ENCODE measurements at places on chromosomes 2 and 18.

DNA sequence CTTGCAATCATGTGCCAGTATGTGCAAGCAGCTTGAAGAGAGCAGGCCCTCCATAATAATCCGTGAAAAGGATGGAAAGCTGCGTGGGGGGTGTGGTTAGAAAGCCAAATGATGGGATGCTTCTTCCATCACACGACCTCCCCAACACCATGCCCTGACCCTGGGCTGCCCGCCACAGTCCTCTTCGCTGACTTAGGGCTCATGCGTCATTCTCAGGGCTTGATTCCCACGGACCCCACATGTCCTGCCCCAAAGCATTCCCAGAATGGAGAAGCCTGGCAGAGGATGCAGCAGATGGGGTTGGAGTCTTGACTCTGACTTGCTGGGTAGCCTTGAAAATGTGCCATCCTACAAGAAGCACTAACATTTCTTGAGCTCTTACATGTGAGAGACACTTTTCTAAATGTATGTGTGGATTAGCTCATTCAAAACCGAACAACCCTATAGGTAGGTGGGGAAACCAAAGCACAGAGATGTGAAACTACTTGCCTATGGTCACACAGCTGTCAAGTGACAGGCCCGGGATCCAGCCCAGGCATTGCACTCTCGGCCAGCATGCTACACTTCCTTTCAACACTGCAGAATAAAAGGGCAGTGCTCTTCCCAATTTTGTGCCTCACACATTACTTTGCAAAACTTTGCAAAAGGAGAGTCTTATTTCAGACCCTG lies 3.7 kb downstream of the TNS1 start:
- no peak for DNase-seq

- no peak for DNase-seq
Measured at GRCh38 chr2:91442246-91442905, 2750.9 kb downstream of the RPIA start.

DNA sequence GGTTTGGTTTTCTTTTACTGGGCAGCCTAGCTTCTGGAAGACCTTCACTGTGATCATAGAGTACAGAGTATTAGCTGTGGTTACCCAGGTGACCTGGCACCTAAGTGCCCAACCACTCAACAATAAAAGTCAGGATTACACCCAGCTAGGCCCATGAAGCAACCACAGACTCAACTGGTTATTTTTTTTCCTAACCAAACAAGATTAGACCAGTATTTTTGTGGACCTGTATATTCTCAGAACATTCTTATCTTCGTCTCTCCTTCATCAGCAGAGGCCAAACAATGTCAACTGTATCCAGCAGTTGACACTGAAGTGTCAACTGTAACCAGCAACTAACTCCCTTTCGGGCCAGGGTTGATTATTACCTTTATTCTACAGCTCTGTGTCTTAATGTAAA lies 289.2 kb upstream of the SLC39A10 start:
- no peak for DNase-seq

DNA sequence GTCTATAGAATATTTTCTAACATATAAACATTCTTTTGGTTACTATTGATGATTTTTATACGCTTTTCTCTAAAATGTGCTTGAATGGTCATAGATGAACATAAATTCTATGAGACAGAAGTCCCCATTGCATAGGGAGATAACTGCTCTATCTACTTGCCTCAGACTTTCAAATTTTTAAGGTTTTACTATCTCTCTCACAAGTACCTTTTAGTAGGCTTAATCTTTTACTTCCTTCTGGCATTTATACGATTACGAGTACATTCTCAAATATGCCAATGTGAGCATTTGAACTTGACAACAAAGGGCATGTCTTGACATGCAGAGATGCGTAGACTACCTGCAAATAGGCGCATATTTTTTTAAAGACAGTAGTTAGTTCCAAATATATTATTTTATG lies 935.9 kb upstream of the LRATD1 start:
- no peak for DNase-seq

DNA sequence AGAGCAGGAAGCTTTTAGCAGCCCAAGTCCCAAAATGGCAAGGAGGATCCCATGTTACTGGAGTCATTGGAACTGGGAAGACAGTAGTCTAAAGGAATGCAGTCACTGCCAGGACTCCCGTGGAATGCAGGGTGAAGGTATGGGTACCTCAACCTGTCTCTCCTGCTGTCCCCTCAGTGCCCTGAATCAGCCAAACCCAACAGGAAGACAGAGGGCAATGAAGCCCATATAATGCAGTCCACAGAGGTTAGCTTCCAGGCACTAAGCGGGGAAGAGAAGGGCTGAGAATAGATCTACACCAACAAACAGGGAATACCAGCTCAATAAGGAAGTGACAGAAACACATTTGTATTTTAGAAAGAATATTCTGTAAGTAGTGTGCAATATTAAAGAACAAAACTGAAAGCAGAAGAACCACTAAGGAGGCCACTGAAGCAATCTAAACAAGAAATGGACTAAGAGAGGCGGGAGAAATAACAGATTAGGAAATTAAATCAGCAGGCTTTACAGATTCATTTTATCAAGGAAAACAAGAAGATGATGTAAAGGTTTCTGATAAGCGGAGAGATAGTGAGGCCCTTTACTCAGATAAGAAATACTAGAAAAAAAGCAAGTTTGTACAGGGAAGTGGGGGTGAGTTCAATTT lies 8.3 kb downstream of the NEMP2 start:
- no peak for DNase-seq

- no peak for DNase-seq
Measured at GRCh38 chr2:11385216-11385615, 40.8 kb upstream of the ROCK2 start.

Data from globus pallidus (tissue), 1 donor.